ENCODE measurements at places on chromosomes 7 and 10. TPM values are rescaled to one million over a fixed set of nuclear protein-coding genes. Genes with fewer than 3 reads are reported as not detected.

PRR15 gene
- total RNA-seq = 9.9 TPM

SLC16A12 gene
- not detected for total RNA-seq

IDI2 gene
- total RNA-seq = not detected

SPDYE2B gene
- not detected for total RNA-seq

TAS2R60 gene
- not detected for total RNA-seq

CALHM1 gene
- not detected for total RNA-seq

PIK3CG gene
- total RNA-seq = 1.7 TPM

NME8 gene
- 14.8 TPM for total RNA-seq

TET1 gene
- 1.2 TPM for total RNA-seq

OPALIN gene
- total RNA-seq = not detected

OR6B1 gene
- not detected for total RNA-seq

CREM gene
- total RNA-seq = 53.9 TPM

HMX2 gene
- total RNA-seq = not detected

STRIP2 gene
- total RNA-seq = 2.0 TPM

TYW1 gene
- 74.7 TPM for total RNA-seq

GIMAP1 gene
- 4.6 TPM for total RNA-seq

PDAP1 gene
- 22.8 TPM for total RNA-seq

CPA1 gene
- not detected for total RNA-seq

ZP3 gene
- not detected for total RNA-seq

CCNJ gene
- 0.58 TPM for total RNA-seq

EBLN1 gene
- total RNA-seq = not detected

ADCY1 gene
- 0.87 TPM for total RNA-seq

NUPR2 gene
- not detected for total RNA-seq

BMPER gene
- not detected for total RNA-seq

POM121C gene
- 74.2 TPM for total RNA-seq

ACTL6B gene
- total RNA-seq = not detected

SFMBT2 gene
- total RNA-seq = 13.4 TPM

ETV1 gene
- total RNA-seq = 1.4 TPM

CPA2 gene
- total RNA-seq = 65.8 TPM

SPDYE2 gene
- not detected for total RNA-seq

HABP2 gene
- not detected for total RNA-seq

FFAR4 gene
- total RNA-seq = not detected

NKX2-3 gene
- total RNA-seq = 0.45 TPM

MYL10 gene
- not detected for total RNA-seq

AFAP1L2 gene
- total RNA-seq = 12.7 TPM

APBB1IP gene
- total RNA-seq = 3.2 TPM

TDRD1 gene
- not detected for total RNA-seq

PDZD7 gene
- total RNA-seq = not detected

RBP3 gene
- not detected for total RNA-seq

ACBD7 gene
- not detected for total RNA-seq

DGKB gene
- 5.5 TPM for total RNA-seq

GARIN1A gene
- 1.8 TPM for total RNA-seq

STEAP1B gene
- total RNA-seq = not detected

RBM20 gene
- 0.89 TPM for total RNA-seq

PLEKHS1 gene
- total RNA-seq = 1.7 TPM

AKR1C2 gene
- 64.8 TPM for total RNA-seq

NYAP1 gene
- 0.73 TPM for total RNA-seq

WDR37 gene
- total RNA-seq = 11.9 TPM

ACSL5 gene
- 14.3 TPM for total RNA-seq

LRRC61 gene
- not detected for total RNA-seq

SLC26A3 gene
- not detected for total RNA-seq

PPP1R17 gene
- total RNA-seq = not detected

FBXL13 gene
- not detected for total RNA-seq

RBM48 gene
- total RNA-seq = 5.3 TPM

VGF gene
- total RNA-seq = not detected

PNLIP gene
- not detected for total RNA-seq

NOLC1 gene
- total RNA-seq = 29.2 TPM
